ENCODE measurements at places on chromosomes 2 and 18. TPM values are rescaled to one million over a fixed set of nuclear protein-coding genes. Genes with fewer than 3 reads are reported as not detected.
A peak's percentile ranks its signal among the peaks of the same experiment; 100 is the strongest.

- peak; percentile 41 for DNase-seq
These were observed 144.3 kb upstream of the MAP3K20 start for GRCh38 chr2:172931256-172931894.

DNA sequence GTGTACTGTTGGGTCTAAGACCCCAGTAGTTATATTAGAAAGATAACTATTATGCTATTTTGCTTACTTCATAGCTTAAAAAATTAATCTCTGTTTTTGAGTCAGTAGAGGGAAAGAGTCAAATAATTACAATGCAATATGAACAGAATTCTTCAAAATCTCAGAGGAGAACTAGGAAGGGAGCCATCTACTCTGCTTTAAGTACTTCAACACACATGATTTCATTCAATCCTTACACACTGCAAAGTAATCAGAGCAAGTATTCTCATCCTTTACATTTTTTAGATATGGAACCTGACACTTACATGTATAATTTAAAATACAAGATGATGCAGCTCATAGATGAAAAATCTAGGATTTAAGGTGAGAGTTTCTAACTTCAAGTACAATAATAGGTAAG lies 27.7 kb downstream of the COL5A2 start:
- no peak for DNase-seq

DNA sequence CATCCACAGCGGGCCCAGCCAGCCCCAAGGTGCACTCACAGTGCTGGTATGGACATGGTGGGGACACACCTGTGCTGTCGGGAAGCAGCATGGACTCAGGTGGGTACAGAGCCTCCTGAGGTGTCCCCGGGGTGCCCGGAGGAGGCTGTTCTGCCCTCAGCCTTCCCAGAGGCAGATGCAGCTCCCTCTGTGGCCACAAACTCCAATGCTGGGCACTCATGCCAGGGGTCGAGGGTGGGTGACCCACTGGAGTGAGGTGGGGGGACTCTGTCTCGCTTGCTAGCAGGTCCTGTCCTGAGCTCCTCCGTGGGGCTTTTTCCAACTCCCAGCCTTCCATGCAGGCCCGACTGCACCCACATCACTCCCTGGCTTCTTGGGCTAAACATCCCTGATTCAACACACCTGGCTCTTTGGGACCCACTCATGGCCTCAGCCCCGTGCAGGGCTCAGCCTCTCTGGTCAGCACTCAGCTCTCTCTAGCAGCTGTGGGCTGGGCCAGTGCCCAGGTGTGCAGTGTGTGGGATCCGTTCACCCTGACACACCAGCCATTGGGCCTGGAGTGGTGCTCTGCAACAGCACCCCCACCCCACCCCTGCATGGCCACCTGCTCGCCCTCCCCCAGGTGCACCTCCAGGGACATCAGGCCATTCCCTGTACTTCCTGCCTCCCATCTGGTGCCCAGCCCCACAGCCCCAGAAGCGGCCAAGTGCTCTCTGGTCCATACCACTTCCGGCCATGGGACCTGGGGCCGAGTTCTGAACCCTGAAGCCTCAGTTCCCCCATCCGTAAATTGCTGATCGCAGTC lies 16.0 kb downstream of the RAMP1 start:
- DNase-seq, result no peak

DNA sequence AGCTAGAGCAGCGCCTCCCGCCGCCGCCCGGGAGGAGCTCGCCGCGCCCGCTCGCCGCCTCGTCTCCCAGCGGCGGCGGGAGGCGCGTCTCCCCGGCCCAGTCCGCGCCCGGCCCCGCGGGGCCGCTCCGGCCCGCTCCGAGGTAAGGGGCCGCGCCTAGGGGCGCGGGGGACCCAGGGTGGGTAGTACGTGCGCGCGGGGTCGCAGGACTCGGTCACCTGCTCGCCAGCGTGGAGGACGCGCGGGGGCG lies 259 bp downstream of the NPAS2 start:
- no peak for DNase-seq

- no peak for DNase-seq
These were observed 300.3 kb upstream of the MGAT5 start for GRCh38 chr2:133953524-133953923.

- DNase-seq, result no peak
These were observed 209.4 kb upstream of the CXCR4 start for GRCh38 chr2:136327162-136327852.

- no peak for DNase-seq
These were observed 1142.0 kb upstream of the TMEFF2 start for GRCh38 chr2:193336781-193337180.

BOK gene
- 10.3 TPM for polyA plus RNA-seq

CYP1B1 gene
- 7.2 TPM for polyA plus RNA-seq

RMC1 gene
- polyA plus RNA-seq, result 29.6 TPM

C1QL2 gene
- 0.03 TPM for polyA plus RNA-seq

Measured in heart right ventricle (tissue), 16 donors.